Pulmonary artery endothelial cell (primary cell): ENCODE measurements at places on chromosomes 5 and 9. TPM values are rescaled to one million over a fixed set of nuclear protein-coding genes. Genes with fewer than 3 reads are reported as not detected.

- DNase-seq: peak; percentile 22
Observed at GRCh38 chr9:91131433-91131839, 230.3 kb downstream of the AUH start.

- no peak for DNase-seq
Observed at GRCh38 chr5:100788417-100788816, 114.7 kb downstream of the ST8SIA4 start.

- no peak for DNase-seq
Observed at GRCh38 chr5:1246711-1247431, 21.7 kb downstream of the SLC6A18 start.

GRCh38 chr5:169646856-169647255 lies 9.8 kb downstream of the DOCK2 start:
- no peak for DNase-seq

Gene CDKN2B-AS1
- total RNA-seq: 0.39 and 0.66 TPM in 2 replicates

- DNase-seq: no peak
Observed at GRCh38 chr5:16229357-16229940, 49.9 kb upstream of the MARCHF11 start.

DNA sequence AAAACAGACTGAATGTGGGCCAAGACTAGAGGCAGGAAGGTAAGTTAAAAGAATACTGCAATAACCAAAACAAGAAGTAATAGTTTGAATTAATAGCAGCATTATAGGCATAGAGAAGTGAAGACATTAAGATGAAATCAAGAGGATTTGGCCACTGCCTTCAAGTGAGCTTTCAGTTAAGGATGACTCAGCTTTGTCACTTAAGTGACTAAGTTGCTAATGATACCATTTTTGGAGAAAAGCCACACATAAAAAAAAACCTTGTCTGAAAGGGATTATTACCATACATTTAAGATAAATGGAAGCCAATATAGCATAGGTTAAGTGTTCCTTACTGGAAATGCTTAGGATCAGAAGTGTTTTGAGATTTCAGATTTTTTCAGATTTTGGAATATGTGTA lies 57.0 kb downstream of the ECPAS start:
- no peak for DNase-seq

DNA sequence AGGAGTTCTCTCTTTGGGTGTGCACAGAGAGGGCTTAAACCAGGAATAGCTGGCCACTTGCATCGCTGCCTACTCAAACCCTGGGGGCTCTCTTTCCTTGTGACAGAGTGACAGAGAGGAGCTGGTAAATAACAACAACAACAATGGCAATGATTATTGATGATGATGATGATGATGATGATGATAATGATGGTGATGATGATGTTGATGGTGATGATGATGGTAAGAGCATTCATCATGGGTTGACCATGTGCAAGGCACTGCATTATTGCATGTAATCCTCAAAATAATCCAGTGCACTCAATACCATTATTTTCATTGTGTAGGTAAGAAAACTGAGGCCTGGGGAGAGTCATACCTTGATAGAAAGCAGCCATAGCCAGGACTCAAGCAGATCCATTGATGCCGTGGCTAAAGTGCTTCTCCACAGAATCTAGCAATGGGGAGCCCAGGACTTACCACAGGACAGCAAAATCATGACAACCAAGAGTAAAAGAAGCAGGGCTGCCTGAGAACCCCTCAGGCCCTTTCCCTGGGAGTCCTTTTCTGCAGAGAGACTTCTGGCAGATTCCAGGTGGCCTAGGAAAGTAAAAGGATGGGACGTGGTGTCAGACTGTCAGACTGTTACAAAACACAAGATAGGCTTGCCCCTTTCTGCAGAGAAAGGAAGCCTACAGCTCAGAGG lies 4.8 kb downstream of the FOXI1 start:
- no peak for DNase-seq

DNA sequence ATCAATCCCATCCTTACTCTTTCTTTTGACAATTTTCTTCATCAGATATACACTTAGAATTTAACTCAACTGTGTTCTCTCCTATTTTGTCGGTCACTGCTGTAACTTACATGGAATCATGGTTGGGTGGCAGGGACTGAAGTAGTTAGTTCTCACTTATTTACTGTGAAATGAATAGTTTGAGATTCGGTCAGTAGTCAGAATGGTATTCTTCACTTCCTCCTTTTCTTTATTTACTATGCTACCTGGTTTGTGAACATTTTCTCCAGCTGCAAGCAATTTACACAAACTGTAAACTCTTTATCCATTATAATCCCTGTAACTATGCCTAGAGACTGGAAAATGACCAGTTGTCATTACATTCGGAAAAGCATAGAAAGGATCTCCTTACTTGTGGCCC lies 41.5 kb upstream of the GDNF start:
- no peak for DNase-seq

DNA sequence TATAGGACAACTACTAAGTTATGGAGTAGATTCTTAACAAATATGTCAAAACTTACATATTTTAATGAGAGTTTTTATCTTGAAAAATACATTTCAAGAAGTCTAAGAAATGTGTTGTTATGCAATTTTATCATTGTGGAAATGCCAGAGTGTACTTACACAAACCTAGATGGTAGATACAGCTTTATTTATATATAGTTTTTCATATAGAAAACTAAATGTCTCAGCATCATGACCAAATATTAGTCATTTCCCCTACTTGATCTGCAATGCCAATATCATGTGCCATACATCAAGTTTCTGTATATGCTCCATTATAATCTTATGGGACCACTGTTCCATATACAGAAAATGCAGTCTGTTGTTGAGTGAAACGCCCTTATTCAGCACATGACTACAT lies 28.7 kb downstream of the CAST start:
- DNase-seq: no peak

DNA sequence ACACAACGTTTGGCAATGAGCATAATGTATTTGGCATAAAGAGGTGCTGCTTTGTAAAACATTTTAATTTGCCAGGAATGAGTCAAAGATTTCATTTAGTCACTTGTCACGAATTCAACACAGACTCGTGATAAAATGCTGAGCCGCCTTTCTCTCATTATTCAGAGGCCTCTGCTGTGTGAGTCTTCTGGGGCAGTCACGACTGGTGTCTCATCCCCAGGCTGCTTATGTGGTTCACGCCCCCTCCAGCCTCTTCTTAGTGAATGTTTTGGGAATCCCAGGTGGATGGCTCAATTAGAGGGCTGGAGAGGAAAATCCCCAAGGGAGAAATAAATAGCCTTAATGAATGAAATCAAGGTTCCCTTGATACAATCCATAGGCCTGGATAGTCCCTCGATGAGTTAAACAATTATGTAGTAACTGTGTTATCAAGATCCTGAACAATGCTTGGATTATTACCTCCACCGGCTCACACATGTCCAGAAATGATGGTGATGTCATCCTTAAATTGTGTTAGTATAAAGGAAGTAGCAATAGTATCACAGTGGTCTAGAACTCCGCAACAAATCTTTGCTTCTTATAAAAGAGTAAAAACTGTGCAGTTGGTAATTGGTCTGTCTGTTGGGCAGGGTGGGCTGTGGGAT lies 192.1 kb upstream of the ADAMTS16 start:
- no peak for DNase-seq

DNA sequence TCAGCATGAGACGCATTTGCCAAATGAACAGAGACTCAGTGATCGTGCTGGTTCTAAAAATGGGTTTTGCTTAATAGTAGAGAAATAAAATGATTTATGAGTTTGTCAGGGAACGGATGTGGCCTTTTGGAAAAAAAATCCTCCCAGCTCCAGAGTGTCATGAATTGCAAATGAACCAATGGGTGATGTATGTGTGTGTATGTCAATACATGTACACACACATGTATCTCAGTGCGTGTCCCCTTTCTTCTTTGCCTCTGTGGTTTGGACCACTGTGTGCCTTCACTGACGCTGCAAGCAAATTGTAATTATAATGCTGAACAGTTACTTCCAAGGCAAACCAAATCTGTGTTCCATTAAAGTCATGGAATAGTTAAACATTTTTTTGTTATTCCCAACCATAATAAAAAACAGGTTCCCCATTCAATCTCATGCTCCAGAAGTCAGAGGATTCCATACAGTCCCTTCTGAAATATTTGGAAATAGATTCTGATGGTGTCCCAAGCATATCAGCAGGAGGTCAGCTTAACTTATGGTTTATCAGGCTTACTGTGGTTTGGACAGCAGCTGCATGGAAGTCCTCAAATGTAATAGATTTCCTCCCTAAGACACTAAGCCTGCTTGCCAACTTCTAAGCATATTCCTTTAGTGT lies 630.5 kb downstream of the ACTL7B start:
- no peak for DNase-seq

DNA sequence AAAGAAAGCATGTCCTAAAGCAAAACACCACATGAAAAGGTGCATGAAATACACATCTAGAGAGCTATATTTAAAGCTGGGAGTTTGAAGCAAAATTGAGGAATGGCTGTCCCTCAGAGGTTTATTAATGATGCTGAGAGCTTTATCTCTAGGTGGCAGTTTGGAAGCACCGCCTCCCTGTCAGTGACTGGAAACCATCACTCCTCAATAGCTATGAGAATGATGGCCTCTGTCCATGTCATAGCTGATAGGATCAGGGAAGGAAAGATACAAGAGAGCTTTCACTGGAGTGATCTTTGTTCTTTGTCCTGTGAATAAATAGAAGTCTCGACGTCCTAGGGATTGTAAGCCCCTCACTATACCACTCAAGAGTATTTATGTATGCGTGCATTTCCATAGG lies 110.5 kb downstream of the NUDT12 start:
- no peak for DNase-seq

- no peak for DNase-seq
Observed at GRCh38 chr9:78006734-78007133, 24.9 kb downstream of the GNAQ start.

- no peak for DNase-seq
Observed at GRCh38 chr9:109052416-109052815, 39.1 kb upstream of the CTNNAL1 start.

GRCh38 chr5:14726066-14726838 lies 61.7 kb downstream of the OTULIN start:
- DNase-seq: no peak

DNA sequence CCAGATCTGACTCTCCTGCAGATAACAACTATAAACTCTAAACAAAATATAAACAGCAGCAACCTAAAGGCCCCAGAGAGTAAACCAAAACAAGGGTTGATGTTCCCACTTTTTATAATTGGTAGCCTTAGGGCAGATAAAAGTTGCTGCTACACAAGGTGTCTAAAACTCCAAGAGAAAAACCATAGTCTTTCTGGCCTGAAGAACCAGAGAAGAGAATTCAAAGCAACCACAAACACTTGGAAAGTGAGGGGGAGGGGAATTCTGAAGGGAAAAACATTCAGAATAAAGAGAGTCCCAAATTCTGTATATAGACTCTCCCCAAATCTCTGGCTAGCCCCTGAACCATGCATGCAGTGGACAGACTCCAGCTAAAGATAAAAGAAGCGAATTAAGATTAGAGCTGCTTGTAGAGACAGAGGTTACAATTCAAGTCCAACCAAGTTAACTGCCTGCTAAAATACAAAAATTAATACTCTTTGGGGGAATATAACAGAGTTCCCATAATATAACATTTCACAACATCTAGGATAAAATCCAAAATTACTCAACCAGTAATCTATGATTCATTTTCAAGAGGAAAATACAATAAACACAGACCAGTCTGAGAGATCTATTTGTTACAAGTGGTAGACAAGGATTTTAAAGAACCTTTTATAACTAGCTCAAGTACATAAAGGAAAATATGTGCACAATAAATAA lies 37.5 kb upstream of the RGMB start:
- no peak for DNase-seq

DNA sequence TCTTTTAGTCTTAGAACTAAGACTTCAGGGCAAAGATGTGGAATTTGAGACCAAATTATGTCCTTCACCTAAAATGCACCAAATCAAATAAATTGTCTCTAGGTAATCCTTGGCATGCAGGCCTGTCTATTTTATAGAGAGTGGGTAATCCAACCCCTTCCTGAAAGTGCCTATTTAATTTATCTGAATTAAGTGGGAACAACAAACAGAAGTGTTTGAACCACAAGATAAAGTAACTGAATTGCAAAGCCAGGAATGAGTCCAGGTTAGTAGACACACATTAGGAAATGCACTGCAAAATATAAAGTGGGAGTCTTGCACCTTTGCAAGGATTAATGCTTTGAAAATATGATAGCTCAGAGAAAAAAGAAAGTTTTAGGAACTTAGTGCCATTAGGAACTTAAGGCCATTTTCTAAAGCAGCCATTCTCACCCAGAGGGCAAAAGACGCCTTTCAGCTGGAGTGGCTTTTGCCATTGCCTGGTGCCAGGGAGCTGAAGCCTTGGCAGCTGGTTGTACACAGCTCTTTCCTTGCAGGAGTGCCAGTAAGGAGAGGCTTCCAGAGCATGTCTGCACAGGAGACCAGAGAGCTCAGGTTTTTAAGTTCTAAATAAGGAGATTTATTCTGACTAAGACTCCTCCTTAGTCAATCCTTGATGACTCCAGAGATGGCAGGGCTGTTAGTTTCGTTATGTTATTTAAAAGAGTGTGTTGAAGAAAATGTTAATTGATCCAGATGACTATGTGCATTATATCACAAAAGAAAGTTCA lies 151.7 kb upstream of the ELL2 start:
- DNase-seq: no peak

DNA sequence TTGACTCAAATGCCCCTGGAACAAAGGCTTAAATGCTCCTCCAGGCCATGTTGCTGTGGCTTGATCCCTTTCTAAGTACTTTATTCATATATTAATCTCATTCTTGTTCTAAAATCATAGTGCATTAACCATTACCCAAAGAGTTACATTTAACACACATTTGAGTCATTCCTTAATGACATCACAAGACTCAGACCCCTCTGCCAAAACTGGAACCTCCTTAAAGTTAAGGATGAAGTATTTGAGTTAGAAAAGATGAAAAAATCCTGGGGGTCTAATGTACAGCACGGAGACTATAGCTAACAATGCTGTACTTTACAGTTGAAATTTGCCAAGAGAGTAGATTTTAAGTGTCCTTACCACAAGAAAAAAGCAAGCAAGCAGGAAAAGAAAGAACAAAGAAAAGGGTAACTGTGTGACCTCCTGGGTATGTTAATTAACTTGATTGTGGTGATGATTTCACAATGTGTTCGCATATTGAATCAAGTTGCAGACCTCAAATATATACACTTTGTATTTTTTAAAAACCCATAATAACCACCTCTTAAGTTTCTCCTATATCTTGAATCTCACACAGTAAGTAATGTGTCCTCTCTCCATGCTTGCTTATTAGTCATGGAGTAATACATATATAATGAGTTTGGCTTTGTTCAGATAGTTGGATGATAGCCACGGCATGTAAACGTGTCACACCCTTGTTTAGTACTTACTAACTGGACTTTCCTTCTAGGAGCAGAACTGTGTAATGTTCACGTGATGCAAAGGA lies 376.9 kb downstream of the SEMA5A start:
- DNase-seq: no peak

GRCh38 chr9:112380102-112380824 lies at the start of gene HSDL2:
Gene HSDL2 (plus strand): TSS chr9:112380108. CDS start chr9:112380164, 56 bp downstream.
- DNase-seq: no peak

DNA sequence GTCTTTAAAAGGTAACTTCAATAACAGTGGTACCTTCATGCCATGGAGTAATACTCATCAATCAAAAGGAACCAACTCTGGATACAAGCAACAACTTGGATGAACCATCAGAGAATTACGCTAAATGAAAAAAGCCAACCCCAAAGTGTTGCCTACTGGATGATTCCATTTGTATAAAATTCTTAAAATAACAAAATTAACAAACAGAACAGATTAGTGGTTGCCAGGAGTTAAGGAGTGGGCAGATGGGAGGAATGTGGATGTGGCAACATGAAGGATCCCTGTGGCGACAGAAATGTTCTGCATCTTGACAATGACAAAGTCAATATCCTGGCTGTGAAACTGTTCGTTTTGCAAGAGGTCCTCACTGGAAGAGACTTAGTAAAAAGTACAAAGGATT lies 50.5 kb downstream of the SPTLC1 start:
- no peak for DNase-seq
